Left lobe of liver (tissue), 2 donors: ENCODE measurements at places on chromosomes 4 and X. TPM values are rescaled to one million over a fixed set of nuclear protein-coding genes. Genes with fewer than 3 reads are reported as not detected.

DNA sequence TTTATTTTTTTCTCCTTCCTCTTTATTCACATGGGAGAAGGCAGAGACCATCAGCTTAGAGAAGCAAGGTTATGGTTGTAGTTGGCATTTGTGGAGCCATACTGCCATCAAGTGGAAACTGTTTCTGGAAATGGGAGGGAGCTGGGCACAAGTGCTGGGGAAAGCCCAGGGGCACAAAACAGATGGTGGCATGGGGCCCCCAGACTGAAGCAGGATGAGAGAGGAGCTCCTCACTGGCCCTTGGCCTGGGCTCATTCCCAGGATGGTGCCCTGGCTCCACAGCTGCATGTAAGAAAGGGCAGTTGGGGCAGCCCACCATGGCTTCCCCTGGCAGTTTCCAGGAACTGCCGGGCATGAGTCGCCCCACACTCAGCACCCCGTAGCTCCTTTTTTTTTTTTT, 59.2 kb downstream of the NBDY start:
- DNase-seq: no peak

DNA sequence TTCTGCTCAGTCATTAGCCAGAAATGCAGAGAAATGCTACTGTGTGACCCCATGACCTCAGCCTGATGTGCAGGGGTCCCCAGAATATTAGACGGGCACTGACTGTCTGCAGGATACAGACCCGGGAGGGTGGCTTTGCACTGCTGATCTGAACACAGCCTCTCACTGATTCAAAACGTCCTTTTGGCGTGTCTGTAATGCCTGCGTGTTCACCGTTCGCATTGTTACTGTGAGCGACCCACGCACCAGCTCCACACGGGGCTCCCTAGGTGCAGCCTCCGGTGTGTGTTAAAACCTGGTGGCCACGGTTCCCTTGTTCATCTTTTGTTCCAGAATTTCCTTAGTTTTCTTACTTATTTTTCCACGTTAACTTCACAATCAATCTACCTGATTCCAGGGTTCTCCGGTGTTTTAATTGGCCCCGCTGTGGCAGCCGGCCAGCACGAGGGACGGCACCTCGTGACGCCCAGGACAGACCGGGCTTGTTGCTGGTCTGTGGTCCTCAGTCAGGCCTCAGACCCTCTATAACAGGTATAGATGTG, 32.0 kb upstream of the SPON2 start:
- peak; percentile 67 for DNase-seq

GRCh38 chr4:25890571-25891485, 23.2 kb upstream of the SMIM20 start:
- DNase-seq: no peak

ITIH6 gene
- not detected for total RNA-seq

DNA sequence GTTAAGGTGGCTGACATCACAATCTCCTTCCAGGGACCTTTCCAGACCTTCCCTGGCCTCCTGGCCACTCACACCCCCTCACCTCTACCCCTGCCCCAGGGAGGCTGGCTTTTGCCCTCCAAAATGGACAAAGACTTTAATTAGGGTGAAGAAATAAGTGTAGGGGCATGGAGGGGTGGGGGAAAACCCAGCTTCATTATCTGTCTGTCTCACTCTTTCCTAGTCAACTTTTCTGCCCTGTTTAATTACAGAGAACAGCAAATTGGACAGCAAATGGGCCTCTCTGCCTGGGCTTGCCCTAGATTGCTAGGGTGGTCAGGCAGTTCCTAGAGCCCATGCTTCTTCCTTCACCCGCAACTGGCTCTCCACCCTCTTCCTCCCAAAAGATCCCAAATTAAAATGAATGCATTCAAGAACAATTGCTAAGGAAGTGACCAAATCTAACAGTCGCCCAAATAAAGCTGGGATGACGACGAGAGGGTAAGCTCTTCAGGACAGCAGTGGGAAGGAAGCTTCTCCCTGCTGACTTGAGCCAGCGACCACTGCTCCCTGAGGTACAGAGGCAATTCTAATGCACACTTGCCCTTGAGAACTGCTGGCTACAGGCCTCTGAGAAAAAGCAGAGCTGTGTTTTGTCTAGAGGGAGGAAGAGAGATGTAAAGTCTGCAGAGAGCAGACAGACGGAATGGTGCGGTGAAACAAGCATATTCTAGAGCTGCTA, 12.4 kb downstream of the RAI2 start:
- no peak for DNase-seq

DOK7 gene
- total RNA-seq: 0.83 TPM
